Heart left ventricle (tissue), 16 donors: ENCODE measurements at places on chromosomes 7 and 10.

- H3K36me3 ChIP-seq = no peaks in the 10 kb centered on the region
- no peak overlapping the region for H3K27ac ChIP-seq
- DNase-seq = no peak
- no peaks in the 10 kb centered on the region for H3K4me1 ChIP-seq
These were observed 15.2 kb upstream of the EXOC6 start for GRCh38 chr10:92832998-92833650.

DNA sequence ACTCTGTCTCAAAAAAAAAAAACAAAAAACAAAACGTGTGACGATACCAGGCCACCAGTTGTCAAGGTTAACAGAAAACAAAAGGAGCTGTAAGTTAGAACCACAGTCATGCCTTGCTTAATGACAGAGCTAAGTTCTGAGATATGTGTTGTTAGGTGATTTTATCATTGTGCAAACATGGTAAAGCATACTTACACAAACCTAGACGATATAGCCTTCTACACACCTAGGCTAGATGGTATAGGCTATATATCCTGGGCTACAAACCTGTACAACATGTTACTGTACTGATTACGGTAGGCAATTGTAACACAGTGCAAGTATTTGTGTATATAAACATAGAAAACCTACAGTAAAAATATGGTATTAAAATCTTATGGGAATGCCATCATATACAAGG is 564.2 kb downstream of the HTR7 start:
- H3K4me3 ChIP-seq = no peak overlapping the region
- DNase-seq = no peak
- no peaks in the 10 kb centered on the region for H3K4me1 ChIP-seq
- H3K27ac ChIP-seq = no peak overlapping the region

DNA sequence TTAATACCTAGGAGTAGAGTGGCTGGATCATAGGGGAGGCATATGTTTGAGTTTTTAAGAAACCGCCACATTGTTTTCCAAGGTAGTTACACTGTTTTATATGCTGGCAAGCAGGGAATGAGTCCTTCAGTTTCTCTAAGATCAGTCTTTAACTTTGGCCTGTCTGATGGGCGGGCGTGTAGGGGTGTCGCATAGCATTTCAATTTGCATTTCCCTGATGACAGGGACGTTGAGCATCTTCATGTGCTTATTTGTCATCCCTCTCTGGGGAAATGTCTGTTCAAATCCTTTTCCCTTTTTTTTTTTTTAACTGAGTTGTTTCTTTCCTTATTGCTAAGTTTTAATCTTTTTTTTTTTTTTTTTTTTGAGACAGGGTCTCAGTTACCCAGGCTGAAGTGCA is 9.8 kb downstream of the MTG1 start:
- H3K27ac ChIP-seq = no peak overlapping the region
- no peak overlapping the region for H3K4me3 ChIP-seq
- peaks cover 93% of the 10 kb centered on the region for H3K36me3 ChIP-seq
- H3K27me3 ChIP-seq = no peaks in the 10 kb centered on the region

- no peak overlapping the region for H3K27ac ChIP-seq
- H3K4me3 ChIP-seq = no peak overlapping the region
- no peaks in the 10 kb centered on the region for H3K36me3 ChIP-seq
- no peaks in the 10 kb centered on the region for H3K27me3 ChIP-seq
- no peak for DNase-seq
- H3K4me1 ChIP-seq = no peaks in the 10 kb centered on the region
These were observed 37.6 kb downstream of the GET4 start for GRCh38 chr7:913736-914520.

- peak overlapping the region; percentile 95 for H3K27ac ChIP-seq
- peak overlapping the region; percentile 80 for H3K4me3 ChIP-seq
- no peak for DNase-seq
- peaks cover 17% of the 10 kb centered on the region for H3K4me1 ChIP-seq
These were observed 2.6 kb upstream of the ZNF503 start for GRCh38 chr10:75403939-75404814.

GRCh38 chr10:86217371-86218080 is 149.1 kb downstream of the GRID1 start:
- H3K4me3 ChIP-seq = no peak overlapping the region
- no peak overlapping the region for H3K27ac ChIP-seq
- H3K36me3 ChIP-seq = no peaks in the 10 kb centered on the region
- no peaks in the 10 kb centered on the region for H3K27me3 ChIP-seq
- H3K4me1 ChIP-seq = no peaks in the 10 kb centered on the region

- H3K36me3 ChIP-seq = no peaks in the 10 kb centered on the region
- H3K27me3 ChIP-seq = no peaks in the 10 kb centered on the region
These were observed 293.8 kb downstream of the TCERG1L start for GRCh38 chr10:131017566-131018285.

GRCh38 chr7:19701471-19701870 is 7.4 kb downstream of the POLR1F start:
- peaks cover 5% of the 10 kb centered on the region for H3K4me1 ChIP-seq
- H3K27ac ChIP-seq = no peak overlapping the region
- H3K27me3 ChIP-seq = no peaks in the 10 kb centered on the region

GRCh38 chr10:15852111-15852557 is 8.2 kb downstream of the MINDY3 start:
- no peak overlapping the region for H3K4me3 ChIP-seq
- DNase-seq = no peak
- H3K27me3 ChIP-seq = no peaks in the 10 kb centered on the region
- H3K27ac ChIP-seq = no peak overlapping the region
- peaks cover 10% of the 10 kb centered on the region for H3K4me1 ChIP-seq

DNA sequence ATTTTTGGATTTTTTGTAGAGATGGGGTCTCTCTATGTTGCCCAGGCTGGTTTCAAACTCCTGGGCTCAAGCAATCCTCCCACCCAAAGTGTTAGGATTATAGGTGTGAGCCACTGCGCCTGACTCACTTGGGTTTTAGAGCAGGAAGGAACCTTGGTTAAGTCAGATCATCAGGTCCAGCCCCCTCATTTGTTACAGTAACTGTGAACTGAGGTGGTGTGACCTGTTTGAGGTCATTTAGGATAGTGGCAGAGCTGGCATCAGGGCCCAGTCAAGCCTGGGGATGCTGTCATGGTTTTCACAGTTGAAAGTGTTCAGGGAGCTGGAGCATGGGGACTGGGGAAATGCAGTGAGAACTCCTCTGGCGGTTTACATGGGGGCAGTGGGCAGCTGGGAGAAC is 159.6 kb downstream of the TAX1BP1 start:
- H3K27ac ChIP-seq = no peak overlapping the region
- H3K4me3 ChIP-seq = no peak overlapping the region
- no peak for DNase-seq
- no peaks in the 10 kb centered on the region for H3K36me3 ChIP-seq
- H3K4me1 ChIP-seq = no peaks in the 10 kb centered on the region
- no peaks in the 10 kb centered on the region for H3K27me3 ChIP-seq

DNA sequence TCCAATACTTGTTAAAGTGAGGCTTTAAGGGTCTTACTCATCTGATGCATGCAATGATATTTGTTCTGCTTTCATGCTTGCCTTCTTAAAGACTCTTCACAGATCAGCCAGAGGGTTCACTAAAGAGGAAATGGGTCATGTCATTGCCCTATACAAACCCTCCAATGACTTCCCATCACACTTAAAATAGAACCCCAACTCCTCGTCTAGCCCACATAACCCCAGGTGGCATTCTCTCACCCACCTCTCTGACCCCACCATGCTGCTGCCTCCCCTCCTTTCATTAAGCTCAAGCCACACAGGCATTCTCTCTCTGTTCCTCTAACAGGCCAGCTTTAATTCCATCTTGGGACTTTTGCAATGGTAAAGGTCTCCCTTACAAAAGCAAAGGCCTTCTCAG is 253.6 kb downstream of the GRID1 start:
- no peaks in the 10 kb centered on the region for H3K4me1 ChIP-seq
- H3K27me3 ChIP-seq = no peaks in the 10 kb centered on the region
- no peak for DNase-seq
- no peak overlapping the region for H3K27ac ChIP-seq
- H3K4me3 ChIP-seq = no peak overlapping the region
- no peaks in the 10 kb centered on the region for H3K36me3 ChIP-seq

GRCh38 chr10:123536176-123536845 is 129.8 kb upstream of the GPR26 start:
- no peaks in the 10 kb centered on the region for H3K36me3 ChIP-seq
- H3K4me1 ChIP-seq = no peaks in the 10 kb centered on the region
- DNase-seq = peak; percentile 4
- H3K27ac ChIP-seq = no peak overlapping the region

DNA sequence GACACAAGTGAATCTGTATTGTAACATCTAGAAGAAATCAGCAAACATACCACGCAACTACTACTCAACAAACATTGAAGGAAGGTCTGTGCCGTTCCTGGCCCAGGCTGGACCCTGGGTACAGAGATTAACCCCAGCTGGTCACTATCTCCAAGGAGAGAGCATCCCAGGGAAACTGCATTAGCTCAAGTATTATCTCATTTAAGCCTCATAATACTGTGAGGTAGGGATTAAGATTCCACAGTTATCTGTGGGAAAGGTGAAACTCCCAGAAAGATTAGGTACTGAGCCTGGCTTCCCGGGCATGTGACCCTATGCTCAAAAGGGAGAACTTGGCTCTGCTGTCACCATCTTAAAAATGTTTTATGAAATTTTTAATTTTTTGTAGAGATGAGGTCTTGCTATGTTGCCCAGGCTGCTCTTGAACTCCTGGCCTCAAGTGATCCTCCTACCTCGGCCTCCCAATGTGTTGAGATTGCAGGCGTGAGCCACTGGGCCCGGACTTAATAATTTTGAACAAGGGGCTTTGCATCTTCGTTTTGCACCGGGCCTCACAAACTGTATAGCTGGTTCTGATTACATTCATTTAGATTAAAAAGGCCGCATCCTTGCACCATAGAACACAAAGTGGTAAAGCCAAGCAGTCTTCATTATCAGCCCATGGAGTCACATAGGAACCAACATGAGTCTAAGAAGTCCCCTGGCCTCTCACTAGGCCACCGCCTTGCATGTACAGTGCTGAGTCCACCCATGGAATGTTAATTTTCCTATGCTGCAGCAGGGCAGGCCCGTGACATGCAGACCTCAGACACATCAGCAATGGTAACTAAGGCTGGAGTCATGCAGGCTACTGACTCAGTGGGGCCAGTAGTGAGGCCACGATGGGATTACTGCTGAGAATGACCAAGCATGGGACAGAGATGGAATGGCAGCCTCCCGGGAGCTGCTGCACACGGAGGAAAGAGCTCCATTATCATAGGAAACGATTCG is 5.5 kb upstream of the CTBP2 start:
- H3K4me3 ChIP-seq = no peak overlapping the region
- H3K4me1 ChIP-seq = peaks cover 2% of the 10 kb centered on the region
- H3K27me3 ChIP-seq = no peaks in the 10 kb centered on the region
- no peak overlapping the region for H3K27ac ChIP-seq
- no peak for DNase-seq

DNA sequence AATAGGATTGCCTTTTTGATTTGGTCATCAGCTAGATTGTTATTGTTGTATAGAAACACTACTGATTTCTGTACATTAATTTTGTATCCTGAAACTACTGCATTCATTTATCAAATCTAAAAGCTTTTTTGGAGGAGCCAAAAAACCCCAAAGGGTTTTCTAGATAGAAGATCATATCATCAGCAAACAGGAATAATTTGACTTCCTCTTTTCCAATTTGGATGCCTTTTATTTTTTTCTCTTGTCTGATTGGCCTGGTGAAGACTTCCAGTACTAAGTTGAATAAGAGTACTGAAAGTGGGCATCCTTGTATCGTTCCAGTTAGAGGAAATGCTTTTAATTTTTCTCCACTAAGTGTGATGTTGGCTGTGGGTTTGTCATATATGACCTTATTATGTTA is 10.6 kb upstream of the ENTPD7 start:
- H3K27me3 ChIP-seq = no peaks in the 10 kb centered on the region
- no peak overlapping the region for H3K27ac ChIP-seq
- H3K36me3 ChIP-seq = no peaks in the 10 kb centered on the region
- H3K4me1 ChIP-seq = no peaks in the 10 kb centered on the region
- H3K4me3 ChIP-seq = no peak overlapping the region
- no peak for DNase-seq

- H3K27me3 ChIP-seq = no peaks in the 10 kb centered on the region
- peak overlapping the region; percentile 81 for H3K27ac ChIP-seq
- no peaks in the 10 kb centered on the region for H3K36me3 ChIP-seq
- DNase-seq = peak; percentile 81
These were observed 19.3 kb downstream of the TCAF1 start for GRCh38 chr7:143882604-143883078.

GRCh38 chr10:116487522-116488430 is 58.0 kb upstream of the PNLIP start:
- H3K4me3 ChIP-seq = no peak overlapping the region
- no peaks in the 10 kb centered on the region for H3K27me3 ChIP-seq
- no peaks in the 10 kb centered on the region for H3K4me1 ChIP-seq
- H3K36me3 ChIP-seq = no peaks in the 10 kb centered on the region
- no peak for DNase-seq

DNA sequence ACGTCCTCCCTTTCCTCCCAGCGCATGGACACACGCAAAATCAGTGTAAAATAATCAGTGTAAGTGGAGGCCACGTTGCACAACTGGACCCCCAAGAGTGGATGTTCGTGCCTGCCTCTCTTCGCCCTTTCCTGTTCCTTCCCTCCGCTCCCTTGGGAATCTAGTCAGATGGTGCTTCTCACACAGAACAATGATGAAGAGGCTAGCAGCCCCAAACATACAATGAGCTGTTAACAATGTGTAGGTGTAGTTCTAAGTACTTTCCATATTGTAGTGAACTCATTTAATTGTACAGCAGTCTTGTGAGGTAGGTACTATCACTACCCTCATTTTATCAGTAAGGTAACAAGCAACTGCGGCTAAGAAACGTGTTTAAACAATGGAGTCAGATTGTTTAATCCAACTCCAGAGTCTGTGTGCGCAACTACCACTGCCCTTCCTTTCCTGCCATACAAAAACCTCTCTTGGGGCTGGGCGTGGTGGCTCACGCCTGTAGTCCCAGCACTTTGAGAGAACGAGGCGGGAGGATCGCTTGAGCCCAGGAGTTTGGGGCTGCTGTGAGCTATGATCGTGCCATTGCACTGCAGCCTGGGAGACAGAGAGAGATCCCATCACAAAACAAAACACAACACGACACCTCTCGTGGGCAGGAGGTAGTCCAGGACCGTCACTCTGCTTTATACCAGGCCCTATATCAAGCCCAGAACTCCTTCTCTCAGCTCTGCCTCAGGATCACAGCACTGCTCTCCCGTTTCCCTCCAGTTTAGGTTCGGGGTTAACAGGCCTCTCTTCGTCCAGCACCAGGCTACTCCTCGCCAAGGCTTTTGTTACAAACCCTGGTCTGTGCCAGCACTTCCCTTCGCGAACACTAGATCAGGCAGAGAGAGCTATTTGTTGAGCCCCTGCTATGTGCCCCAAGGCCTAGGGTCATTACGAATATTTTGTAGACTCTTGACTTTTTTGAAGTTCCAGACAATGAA is 1.1 kb downstream of the FKBP9 start:
- peak; percentile 81 for DNase-seq
- no peaks in the 10 kb centered on the region for H3K36me3 ChIP-seq
- no peaks in the 10 kb centered on the region for H3K27me3 ChIP-seq

GRCh38 chr7:1761097-1761496 is 91.0 kb downstream of the ELFN1 start:
- no peaks in the 10 kb centered on the region for H3K4me1 ChIP-seq
- DNase-seq = no peak
- no peaks in the 10 kb centered on the region for H3K27me3 ChIP-seq
- no peaks in the 10 kb centered on the region for H3K36me3 ChIP-seq
